NCI-H774 (cell line): ENCODE measurements at places on chromosomes 3 and 15.
A peak's percentile ranks its signal among the peaks of the same experiment; 100 is the strongest.

GRCh38 chr3:45560281-45560971 lies 34.1 kb upstream of the LIMD1 start:
- no peak for DNase-seq

DNA sequence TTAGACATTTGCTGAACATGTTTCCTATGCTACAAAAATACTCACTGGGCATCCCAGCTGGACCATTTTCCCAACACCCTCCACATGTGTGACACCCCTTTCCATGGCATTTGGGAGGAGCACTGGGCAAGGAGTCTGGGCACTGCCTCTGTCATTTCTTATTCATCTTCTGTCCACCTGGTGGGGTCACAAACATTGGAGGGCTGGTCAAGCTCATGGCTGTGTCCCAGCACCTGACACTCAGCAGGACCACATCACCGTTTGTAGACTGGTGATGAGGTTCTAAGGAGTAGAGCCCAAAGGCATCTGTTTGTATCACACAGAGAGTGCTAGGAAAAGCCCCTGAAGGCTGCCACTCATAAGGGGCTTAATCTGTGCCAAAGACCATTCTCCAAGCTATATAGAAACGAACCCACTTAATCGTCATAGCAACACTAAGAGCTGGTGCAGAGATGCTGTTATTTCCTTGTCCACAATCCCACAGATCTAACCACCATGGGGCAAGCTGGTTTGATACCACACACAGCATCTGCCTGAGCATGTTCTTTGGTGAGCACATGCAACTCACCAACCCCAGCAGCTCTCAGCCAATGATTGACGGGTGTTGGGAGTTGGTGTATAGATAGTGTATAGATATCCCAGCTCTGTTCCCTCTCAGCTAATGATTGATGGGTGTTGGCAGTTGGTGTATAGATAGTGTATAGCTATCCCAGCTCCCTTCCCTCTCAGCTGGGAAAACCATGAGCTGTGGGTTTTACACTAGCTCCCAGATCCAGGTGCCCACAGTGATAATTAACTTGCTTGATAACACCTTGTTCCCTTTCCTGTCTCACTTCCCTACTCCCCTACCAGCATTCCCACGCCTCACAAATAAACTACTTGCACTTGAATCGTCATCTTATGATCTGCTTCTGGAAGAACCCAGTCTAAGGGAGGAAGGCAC lies 42.7 kb upstream of the ATP2B2 start:
- no peak for DNase-seq

DNA sequence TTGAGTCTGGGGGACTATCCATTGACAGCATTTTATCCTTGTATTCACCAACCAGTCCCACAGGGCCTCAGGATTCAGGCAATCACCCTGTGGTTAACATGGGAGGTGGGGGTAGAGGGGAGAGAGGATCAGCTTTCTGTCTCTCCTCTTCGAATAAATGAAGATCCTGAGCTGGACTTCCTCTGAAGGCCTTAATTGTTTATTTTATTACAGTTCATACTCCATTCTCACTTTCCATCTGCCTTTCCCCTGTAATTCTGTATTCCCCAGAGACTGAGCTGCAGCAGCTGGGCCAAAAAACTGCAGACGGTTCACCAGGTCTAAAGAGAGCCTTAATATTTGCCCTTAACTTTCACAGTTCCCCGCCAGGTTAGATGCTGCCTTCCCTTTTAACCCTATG lies 11.9 kb downstream of the TAGLN3 start:
- no peak for DNase-seq

DNA sequence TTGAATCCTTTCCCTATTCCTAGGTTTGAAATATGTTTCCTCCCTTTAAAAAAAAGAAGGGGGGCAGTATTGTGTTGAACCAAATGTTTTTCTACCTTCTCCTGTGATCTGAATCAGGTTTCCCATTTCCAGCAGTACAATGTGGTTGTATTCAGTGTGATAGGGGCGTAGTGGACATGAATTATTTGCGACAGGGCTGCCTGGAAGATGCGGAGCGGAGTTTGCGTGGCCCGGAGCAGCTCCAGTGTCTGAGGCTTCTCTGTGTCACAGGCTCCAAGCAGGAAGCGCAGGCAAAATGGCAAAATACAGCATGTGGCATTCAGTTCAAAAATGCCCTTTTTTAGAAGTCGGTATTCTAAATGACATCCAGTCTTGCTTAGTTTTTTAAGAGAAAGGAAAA lies 154.4 kb downstream of the PGPEP1L start:
- DNase-seq = peak; percentile 84

DNA sequence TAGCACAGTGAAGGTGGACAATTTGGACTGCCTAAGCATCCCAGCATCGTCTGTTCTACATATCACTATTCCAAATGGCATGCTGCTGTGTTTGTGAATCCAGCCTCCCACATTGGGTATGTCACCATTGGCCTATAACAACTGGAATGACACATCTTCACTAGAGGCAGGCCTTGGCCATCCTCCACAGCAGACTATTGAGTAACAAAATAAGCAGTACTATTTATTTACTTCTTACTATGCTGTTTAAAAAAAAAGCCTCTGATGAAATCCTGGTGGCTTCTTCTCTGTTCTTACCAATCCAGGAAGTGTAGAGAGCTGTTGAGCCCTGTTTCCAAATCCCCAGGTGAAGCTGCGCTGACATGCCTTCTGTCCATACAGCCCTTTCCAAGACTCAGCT lies 30.6 kb upstream of the CERS3 start:
- DNase-seq = no peak

DNA sequence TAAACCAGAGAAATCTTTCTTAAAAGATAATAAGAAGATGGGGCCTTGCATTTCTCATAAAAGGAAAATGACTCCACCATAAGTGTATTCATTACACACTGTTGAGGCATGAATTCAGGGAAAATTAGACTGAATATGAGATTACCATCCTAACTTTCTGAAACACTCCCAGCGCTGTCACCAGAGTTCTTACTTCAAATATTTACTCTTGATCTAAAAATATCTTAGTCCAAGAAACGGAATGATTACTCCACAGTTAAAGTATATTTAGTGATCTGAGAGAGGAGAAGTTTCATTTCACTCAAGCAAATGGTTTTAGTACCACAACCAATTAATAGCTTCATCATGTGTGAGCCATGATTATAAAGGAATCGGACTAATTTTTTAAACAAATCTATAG lies 300.3 kb downstream of the ZBTB20 start:
- no peak for DNase-seq

DNA sequence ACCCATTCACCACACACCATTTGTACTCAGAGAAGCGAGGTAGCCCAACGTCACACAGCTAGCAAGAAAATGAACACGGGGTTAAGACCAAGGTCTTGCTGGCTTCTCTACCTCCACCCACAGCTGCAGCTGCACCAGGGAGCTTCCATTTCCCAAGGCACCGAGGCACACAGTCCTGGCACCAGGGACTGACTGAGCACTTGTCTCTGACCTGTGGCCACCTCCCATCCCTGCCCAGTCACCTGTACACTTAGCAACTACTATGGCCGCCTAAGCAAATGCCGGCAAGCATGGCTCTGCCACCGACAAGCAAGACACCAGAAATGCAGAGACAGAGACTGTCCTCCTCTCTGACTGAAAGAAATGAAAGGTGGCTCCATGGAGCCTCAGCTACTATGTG lies 15.3 kb downstream of the ZXDC start:
- no peak for DNase-seq

DNA sequence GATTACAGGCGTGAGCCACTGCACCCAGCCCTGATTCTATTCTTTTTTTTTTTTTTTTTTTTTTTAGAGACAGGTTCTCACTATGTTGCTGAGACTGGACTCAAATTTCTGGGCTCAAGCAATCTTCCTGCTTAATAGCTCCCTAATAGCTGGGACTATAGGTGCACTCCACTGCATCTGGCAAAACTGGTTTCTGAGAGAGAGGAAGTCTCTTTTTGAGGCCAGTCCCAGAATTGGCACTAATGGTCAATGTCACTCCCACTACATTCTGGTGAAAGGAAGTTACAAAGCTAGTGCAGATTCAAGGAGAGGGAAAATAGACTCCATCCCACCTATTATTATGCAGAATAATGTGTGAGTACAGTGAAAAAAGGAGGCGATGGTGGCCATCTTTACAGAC lies 5.8 kb upstream of the TGFBR2 start:
- no peak for DNase-seq

DNA sequence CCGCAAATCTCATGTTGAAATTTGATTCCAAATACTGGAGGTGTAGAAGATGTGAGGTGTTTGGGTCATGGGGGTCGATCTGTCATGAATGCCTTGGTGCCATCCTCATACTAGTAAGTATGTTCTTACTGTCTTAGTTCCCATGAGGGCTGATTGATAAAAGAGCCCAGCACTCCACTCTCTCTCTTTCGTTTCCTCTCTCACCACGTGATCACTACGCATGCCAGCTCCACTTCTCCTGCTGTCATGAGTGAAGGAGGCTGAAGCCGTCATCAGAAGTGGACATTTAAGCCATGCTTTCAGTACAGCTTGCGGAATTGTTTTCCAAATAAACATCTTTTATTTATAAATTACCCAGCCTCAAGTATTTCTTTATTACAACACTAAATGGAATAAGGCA lies 6.1 kb downstream of the OR5H15 start:
- no peak for DNase-seq

- no peak for DNase-seq
Observed at GRCh38 chr15:70447928-70448698, 315.2 kb downstream of the UACA start.

DNA sequence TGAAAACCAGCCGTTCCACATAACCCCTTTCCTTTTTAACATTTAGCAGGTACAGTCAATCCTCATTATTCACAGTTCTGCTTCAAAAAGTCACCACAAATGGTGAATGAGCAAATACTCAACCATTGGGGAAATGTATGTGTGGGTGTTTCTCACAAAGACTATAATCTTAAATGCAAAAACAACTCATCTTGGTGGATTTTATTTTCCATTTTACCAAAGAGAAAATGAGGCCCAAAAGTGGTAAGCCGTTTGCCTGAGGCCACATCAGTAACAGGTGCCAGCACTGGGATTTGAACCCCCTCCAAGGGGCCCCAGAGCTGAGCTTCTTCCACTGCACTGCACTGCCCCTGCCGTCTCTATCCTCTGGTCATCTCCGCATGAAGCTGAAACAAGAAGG lies 208.8 kb downstream of the OSBPL10 start:
- no peak for DNase-seq

DNA sequence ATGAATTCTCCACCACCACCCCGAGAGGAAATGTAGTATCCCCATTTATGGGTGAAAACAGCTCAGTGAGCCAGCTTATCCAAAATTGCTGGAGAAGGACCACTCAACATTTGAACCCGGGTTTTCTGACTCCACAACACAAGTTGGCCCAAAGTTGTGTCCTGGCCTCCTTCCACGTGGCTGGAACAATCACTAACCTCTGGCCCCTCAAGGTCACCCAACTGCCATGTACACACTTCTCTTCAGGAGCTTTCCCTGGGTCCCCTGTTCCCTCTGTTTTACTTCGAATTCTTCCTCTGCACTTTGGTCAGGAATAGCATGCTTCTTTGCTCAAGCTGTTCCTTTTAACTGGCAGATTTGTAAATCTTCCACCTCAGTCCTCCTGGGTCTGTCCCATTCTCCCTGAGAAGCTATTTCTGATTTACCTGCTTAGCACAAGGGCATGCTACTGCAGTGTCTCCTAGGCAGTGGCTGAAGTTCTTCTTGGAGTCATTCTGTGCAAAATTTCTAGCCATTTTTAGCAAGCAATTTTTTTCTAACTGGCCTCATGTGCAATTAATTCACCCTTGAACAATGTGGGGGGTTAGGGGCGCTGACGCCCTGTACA lies 39.2 kb downstream of the TRIM71 start:
- DNase-seq = no peak

GRCh38 chr15:70016511-70016994 lies 81.2 kb downstream of the TLE3 start:
- no peak for DNase-seq

GRCh38 chr3:123778991-123779622 lies 105.0 kb downstream of the MYLK start:
- DNase-seq = no peak

DNA sequence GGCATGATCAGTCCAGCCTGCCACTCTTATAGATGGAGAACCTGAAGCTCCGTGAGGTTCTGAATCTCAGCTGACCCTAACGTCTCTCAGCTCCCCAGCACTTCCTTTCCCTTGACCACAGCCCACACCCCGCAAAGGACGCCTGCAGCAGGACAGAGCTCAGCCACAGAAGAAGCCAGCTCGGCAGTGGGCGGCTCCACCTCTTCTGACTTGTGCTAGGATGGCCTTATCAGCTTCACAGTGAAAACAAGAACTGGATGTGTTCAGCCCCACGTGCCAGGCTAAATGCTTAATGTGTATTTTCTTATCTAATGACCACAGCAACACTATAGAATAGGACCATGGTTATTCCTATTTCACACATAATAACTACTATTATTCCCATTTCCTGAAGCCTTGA lies 127.6 kb downstream of the ARNT2 start:
- no peak for DNase-seq

DNA sequence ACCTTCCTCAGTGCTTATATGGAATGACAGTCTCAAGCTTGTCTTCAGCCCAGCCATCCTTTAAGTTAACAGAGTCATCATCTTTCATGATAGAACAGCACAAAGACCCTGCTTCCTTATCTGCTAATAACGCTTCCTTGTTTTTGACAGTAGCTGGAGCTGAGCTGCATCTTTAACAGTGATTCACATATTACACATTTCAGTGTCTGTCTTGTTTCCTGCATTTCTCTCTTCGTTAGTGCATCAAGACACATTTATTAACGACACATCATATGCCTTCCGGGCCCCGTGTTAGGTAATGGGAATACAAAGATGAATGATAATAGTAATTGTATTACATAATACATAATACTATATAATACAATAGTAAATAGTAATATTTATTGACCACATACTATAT lies 30.2 kb upstream of the GREM1 start:
- DNase-seq = no peak

GRCh38 chr3:141286856-141287255 lies 55.2 kb downstream of the PXYLP1 start:
- no peak for DNase-seq

GRCh38 chr15:80127911-80128310 lies 24.9 kb upstream of the FAH start:
- no peak for DNase-seq

DNA sequence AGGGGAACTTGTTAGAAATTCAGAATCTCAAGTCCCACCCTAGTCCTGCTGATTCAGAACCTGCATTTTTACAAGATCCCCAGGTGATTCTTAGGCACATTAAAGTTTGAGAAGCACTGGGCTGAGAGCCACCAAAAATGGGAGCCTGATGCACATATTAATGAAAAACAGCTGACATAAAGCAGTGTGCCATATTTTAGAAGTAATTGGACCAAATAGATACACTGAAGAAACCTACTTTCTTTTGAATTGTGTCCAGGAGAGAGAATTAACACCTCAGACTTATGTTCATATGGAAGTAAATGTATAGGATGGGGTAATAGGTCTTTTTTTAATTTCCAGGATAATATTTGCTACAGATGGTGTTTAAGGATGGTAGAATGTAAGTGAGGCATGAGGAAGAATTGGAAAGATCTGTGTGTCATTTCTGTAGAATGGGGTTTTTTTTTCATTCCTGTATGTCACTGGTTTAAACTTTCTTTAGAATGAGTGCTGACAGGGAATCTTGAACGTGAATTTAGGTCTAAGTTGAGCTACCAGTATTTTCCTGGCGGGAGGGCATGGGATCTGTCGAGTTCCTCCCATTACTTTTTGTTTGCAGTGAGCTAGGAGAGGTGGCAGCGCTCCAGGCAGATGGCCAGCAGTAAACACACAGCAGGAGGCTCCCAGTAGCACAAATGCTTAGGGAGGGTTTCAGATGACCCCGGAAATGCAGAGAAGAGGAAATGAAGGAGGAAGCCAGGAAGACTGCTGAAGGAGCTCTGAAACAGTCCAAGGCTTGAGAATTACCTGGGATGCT lies 185.6 kb downstream of the PLCL2 start:
- DNase-seq = peak; percentile 63

GRCh38 chr15:70474471-70475406 lies 288.6 kb downstream of the UACA start:
- peak; percentile 74 for DNase-seq
